Caki2 (cell line): ENCODE measurements at places on chromosomes 12 and 14.
A peak's percentile ranks its signal among the peaks of the same experiment; 100 is the strongest.

DNA sequence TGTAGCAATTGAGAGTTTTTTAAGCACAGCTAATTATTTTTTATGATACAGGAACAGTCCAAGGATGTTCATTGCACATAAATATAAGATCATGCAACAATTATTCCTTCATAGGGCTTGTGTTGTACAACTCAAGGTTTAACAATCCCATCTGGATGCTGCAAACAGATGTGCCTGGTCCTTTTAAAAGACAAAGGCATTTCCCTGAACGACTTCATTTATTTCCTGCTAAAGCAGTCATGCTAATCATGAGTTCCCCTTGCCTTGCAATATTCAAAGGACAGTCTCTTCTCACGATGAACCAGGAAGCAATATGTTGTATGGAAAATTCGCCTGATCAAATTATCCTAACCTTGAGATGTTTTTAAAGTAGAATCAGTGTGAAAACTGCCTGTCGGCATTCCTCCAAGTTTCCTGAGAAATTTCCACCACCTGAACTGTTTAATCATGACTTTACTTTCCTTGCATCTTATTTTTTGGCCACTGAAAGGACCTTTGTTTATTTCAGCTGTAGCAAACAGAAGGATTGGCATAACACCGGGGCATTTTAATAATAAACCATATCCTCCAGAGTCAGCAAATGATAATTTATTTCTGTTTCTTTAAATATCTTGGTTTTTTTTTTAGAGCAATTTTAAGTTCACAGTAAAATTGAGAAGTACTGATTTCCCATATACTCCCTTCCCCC lies 33.9 kb upstream of the TSPAN8 start:
- DNase-seq, result no peak

DNA sequence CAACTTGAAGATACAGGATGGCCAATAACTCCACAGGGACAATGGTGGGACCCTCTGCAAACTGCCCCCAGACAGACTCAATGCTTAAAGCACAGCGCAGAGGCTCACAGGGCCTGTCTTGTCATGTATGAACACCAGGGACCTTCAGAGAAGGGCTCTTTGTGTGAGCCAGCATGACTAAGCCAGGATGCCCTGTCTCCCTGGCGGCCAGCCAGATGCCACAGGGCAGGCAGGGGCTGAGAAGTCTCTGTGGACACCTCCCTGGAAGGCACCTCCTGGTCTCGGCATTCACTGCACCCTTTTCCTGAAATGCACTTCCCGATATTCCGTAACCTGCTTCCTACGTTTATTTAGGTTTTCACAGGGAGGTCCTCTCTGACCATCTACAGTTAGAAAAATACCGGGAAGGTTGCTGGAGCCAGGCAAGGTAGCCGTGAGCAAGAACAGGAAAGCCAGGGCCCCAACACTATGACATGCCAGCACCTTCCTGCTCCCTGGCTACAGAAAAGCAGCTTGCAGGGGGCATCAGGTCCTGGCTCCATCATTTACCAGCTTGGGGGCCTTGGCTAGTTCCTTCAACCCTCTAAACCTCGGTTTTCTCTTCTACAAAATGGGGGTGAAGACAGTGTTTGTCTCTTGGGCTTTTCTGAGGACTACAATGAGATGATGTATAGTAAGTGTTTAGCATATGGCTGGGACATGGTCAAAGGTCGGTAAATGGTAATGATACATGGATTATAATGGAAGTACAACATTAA lies 65.0 kb downstream of the PITPNM2 start:
- peak; percentile 84 for DNase-seq

GRCh38 chr14:20503898-20504297 lies 1.4 kb upstream of the RNASE10 start:
- no peak for DNase-seq

GRCh38 chr12:27868139-27868538 lies 88.1 kb upstream of the MANSC4 start:
- no peak for DNase-seq

DNA sequence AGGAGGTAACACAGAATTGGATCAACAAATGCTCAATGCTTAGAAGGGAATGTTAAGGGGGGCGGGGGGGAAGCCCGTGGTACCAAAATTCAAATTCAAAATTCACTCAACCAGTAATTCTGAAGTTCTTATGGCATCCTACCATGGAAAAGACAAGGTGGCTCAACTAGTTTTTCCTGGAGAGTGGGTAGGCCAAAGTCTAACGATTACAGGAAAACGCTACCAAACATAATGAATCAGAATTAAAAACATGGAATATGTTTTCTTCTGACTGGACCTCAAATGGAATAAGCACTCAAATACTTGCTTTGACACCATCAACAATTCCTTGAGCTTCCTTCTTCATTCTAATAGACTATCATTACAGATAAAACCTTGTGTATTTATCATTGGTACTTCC lies 2.3 kb downstream of the NACA start:
- DNase-seq, result no peak

DNA sequence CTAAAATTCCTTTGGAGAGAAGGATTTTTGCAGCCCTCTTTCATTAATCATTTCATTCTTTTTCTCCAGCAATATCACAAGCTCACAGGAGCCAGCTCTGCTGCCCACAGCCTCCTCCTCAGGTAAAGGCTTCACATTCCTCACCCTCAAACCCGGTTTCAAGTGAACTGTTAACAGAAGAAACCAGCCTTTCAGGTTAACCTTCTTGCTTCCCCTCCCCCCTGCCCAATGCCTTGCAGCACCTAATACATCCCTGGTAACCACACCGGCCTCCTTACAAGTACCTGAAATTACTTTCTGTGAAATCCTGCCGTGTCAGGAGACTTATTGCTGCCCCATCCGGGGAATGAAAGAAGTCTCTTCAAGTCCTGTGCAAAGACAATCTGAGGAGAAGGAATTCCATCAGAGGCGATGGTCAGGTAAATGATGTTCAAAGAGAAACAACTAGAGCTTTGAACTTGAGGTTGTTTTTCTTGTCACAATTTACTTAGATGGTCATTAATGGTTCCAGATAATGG lies 111.2 kb downstream of the MYRFL start:
- DNase-seq, result no peak

- DNase-seq, result no peak
Observed at GRCh38 chr12:31768046-31768445, 39.2 kb upstream of the AMN1 start.

- no peak for DNase-seq
Observed at GRCh38 chr12:62426089-62426488, 40.5 kb upstream of the MON2 start.

GRCh38 chr14:49767270-49767570 lies 733 bp upstream of the KLHDC2 start:
- DNase-seq, result no peak

DNA sequence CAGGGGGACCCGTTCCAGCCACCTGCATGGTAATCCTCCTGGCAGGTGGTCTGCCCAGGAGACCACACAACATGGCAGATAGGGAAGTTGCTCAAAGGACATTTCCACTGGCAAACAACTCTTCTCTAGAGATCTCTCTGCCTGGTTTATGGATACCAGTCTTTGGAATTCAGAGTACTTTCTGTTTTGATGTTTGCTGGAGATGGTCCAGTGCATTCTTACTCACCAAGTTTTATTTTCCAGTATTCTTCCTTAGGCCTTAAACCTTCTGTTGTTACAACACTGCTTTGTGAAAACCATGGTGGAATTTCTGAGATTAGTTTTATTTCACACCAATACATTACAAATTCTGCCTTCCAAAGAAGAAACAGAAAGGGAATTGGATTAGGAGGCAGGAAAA lies 428.3 kb downstream of the FUT8 start:
- no peak for DNase-seq
